ENCODE measurements at places on chromosomes 1 and 21.

- DNase-seq: no peak
Measured at GRCh38 chr1:232974971-232975370, 24.6 kb downstream of the NTPCR start.

DNA sequence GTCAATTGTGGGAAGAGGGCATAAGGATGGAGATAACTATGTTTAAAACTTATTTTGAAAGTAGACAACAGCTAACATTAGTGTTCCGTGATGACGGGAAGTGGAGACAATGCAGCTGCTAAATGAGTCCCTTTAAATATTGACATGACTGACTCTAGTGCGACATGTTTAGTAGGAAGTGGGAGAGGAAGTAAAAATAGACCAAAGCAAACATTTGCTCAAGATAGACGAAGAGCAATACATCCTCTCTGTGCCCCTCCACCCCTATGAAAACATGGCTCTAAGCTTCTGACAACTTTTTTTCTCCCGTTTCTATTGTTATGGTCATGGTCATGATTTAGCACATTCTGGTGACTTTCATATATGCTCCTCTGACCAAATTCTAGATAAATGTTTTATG lies 60.0 kb upstream of the HMCN1 start:
- DNase-seq: no peak

DNA sequence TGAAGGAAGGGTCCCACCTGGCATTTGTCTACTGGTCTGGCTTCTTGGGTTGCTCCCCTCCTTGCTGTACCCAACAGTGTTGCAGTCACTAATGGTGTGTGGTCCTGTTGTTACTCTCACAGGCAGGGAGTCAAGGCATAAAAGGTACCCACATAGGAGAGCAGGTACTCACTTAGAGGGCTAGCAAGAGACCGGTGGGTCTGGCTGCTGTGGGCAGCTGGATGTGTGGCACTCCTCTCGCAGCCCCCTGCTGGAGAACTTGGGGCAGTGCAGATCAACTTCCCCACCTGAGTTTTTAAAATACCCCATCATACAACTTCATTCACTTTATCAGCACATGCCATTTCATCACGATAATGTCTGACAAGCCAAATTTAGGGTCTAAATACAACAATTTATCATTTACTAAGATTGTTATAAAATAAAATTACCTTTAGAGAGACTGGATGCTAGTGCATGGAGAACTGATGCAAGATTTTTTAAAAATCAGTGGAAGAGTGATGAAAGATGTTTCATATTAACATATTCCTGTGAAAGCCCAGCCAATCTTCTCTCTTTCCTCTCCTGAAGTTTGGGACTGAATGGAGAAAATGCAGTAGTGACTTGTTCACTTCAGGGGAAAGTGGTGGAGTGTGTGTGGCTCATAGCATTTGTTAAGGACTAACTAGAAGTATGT lies 42.8 kb downstream of the ACP6 start:
- no peak for DNase-seq

- DNase-seq: peak; percentile 73
Measured at GRCh38 chr1:206782448-206782847, 10.2 kb upstream of the IL10 start.

DNA sequence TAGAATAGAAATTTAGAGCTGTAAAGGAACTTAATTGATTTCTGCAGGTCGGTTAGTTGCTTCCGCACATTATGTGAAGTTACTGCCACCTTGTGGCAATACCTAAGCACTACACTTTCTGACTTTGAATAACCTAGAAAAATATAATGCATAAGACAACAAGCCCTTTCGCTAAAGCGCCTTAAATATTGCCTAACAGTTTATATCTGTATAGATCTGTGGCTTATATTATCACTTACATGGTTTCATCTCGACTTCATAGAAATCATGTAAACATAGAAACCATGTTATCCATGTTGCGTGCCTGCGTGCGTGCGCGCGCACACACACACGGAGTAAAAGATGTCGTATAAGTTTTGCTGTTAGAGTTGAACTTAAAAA lies 10.9 kb upstream of the IFI16 start:
- no peak for DNase-seq

DNA sequence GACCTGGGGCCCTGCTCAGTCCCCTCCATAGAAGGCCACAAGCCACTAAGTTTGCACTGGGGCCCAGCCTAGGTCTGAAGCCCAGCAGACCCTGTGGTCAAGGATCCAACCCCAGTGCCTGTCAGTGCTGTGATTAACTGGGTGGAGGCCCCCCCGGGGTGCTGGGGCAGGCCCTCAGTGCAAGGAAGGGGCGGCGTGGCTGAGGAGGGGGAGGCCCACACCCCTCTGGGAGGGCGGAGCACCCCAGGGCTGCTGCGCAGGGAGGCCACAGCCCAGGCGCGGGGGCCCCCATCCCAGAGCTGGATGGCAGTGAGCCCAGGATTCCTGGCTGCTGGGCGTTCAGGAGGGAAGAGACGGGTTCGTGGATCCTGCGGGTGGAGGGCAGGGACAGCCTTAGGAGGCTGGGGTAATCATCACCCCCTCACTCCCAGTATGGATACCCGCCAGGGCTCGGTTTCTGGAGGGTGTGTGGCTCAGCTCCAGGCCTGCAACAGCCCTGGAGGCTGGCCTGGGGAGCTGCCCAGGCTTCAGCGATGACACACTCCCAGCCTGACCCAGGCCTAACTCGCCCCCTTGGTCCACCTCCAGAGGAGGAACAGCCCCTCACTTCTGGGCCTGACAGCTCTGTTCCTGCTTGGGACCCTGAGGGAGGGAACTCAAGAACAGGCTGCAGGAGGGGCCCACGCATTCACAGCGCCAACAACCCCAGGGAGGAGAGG lies 890 bp downstream of the GJC2 start:
- peak; percentile 54 for DNase-seq

GRCh38 chr21:27365394-27365793 lies 398.5 kb upstream of the ADAMTS5 start:
- DNase-seq: no peak

DNA sequence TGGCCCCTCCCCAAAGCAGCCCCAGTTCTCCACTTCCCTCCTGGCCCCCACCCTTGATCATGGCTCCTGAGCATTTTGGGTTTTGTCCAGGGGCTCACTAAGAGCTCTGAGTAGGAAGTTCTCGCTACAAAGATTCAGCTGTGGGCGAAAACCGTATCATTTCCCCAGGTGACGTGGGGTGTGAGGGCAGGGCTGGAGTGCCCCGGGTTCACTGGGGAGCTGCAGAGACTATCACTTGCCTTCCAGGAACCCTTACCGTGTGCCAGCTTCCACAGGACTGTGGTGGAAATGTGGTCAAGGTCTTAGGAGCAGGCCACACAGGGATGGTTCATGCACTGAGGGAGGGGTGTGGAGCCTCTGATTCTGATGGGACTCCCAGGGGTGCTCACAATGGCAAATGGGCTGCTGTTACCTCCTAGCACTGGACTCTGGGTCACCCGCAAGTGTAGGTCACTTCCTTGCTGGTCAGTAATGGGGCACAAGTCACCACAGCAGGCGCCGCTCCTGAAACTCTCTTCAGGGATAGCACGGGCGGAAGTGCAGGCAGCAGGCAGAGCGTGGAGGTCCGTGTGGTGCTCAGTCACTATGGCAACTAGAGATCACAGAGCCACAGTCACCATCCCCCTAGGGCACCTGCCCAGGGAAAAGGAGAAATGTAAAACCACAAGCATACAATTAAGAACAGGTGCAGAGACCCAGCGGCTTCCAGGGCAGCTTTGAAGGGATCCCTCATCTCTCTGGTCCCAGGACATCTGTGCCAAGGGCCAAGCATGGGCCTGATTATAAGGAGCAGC lies 35.4 kb downstream of the RSPH1 start:
- DNase-seq: peak; percentile 38

DNA sequence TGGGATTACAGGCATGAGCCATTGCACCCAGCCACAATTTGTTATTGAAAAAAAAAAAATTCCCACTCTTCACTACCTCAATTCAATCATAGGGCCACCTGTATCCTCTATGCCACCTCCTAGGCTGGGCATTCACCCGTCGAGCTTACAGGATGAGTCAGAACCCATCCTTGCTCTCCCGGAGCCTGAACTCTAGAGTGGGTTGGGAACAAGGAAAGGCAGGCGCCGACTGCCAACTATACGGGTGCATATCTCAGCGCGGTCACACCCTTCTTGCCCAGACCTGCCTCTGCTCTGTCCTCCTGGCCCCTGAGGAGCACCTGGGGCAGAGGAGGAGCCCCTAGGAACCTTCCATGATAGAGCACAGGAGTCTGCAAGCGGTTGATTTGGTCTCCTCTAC lies 21.4 kb upstream of the LBR start:
- no peak for DNase-seq

DNA sequence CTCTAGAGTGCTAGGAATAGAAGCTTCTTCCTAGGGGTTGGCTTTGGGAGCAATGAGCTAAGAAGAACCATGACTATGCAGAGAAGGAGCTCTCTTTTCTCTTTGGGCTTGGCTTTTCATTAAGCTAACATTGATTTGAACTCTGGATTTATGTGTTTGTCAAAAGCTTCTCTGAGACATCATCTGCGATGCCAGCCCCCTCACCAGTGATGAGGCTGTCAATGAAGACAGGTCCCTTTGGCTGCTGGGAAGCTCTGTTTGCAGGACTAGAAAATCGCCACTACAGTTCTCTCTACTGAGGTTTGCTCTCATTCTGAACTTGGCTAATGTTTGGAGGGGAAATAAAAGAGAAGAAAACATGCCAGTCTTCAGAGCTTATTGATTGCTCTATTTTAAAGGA lies 185.0 kb downstream of the PCP4 start:
- DNase-seq: no peak

GRCh38 chr1:1216770-1217620 lies 3.0 kb upstream of the TNFRSF4 start:
- DNase-seq: peak; percentile 79

DNA sequence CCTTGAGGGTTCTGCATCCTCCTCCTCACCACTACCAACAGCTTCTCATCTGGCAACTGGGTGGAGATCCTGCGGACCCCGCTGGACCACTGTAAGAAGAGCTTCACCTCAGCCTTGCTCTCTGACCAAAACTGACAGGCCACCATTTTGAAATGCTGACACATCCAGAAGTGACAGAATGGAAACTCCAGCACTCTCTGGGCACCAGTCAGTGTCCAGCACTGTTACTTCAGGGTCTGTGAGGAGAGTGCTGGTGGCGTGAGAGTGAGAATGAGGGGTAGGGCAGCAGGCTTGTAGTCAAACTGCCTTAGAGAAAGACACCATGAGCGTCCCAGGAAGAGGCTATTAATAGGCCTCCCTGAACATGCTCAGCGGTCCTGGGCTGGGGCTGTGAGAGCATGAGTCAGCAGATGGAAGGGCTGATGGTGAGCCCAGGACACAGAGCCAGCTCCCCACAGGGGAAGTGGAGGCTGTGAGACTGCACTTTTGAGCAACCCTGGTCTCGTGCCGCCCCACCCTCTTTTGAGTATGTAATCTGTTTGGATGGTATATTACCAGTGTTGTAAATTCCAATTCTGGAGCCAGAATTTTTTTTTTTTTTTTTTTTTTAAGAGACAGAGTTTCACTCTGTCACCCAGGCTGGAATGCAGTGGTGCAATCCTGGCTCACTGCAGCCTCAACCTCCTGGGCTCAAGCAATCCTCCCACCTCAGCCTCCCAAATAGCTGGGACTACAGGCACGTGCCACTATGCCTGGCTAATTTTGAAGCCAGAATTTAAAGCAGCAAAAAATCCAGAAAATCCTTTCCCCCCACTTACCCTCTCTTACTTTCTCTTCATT lies 34.4 kb upstream of the SLC30A1 start:
- no peak for DNase-seq

DNA sequence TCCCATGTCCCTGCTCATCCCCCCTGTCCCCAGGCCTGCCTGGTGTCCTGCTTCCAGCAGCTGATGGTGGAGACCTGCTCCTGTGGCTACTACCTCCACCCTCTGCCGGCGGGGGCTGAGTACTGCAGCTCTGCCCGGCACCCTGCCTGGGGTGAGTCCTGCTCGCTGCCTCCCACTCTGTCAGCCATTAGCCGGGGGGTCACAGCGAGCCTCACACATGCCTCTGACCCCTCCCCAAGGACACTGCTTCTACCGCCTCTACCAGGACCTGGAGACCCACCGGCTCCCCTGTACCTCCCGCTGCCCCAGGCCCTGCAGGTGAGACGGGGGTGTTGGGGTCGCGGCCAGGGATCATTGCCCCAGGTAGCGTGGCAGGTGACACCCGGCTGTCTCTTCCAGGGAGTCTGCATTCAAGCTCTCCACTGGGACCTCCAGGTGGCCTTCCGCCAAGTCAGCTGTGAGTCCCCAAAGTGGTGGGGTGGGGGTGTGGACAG lies 10.0 kb downstream of the SCNN1D start:
- DNase-seq: no peak

DNA sequence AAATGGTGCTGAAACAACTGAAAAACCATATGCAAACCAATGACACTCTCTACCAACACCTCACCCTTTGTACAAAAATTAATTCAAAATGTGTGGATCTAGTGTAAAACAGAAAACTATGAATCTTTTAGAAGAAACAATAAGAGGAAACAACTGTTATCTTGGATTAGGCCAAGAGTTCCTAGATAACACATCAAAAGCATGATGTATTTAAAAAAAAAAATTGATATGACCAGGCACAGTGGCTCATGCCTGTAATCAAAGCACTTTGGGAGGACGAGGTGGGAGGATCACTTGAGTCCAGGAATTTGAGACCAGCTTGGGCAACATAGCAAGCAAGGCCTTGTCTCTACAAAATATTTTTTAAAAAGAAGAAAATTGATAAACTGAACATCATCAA lies 79.0 kb downstream of the EIF4G3 start:
- no peak for DNase-seq

- no peak for DNase-seq
Measured at GRCh38 chr1:160567858-160568682, 11.2 kb downstream of the CD84 start.

GRCh38 chr21:31752352-31752751 lies 20.4 kb upstream of the SCAF4 start:
- DNase-seq: no peak

DNA sequence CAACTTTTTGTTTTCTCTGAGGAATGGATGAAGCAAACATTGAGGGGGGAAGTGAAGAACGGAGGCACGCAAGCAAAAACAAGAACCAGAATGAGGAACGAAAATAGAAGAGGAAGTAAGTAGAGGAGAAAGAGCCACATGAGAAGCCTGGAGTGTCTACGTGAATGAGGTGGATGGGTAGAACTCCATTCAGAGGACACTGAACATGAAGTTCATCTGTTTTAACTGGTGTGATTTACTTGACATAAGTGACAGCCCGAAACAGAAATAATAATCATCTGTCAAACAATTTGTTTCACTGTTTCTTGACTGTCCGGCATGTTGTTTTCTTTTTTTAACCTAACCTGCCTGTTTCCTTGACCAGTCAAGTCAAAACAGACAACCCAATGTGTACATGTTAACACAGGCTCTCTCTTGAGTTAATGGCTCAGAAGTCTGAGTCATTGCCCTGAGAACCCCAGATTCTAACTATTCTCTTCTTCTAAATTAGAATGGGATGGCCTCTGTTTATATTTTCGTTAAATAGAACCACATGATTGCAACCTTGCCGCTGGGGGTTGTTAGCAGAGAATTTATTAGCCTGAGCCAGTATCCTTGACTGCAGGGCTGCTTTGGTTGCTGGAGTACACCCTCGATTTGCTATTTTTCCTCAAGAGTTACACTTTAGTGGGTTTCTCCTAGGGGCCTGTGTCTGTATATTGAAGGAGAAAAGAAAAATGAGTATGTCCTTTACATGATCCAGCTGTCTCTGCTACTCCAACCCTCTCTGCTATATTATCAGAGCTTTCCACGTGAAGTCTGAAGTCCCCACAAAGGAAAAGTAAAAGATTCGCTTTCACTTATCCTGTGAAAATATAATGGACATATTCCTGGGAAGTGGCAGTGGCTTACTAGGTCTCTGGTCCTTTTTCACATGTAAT lies 151.7 kb downstream of the ZC3H11B start:
- DNase-seq: no peak

All from natural killer cell treated with Interleukin-12 subunit alpha and Interleukin-12 subunit beta and Interleukin-15 and Interleukin-18, amount 100 ng/mL, for 72 hours (primary cell).